ENCODE measurements at places on chromosomes 7 and 10.

DNA sequence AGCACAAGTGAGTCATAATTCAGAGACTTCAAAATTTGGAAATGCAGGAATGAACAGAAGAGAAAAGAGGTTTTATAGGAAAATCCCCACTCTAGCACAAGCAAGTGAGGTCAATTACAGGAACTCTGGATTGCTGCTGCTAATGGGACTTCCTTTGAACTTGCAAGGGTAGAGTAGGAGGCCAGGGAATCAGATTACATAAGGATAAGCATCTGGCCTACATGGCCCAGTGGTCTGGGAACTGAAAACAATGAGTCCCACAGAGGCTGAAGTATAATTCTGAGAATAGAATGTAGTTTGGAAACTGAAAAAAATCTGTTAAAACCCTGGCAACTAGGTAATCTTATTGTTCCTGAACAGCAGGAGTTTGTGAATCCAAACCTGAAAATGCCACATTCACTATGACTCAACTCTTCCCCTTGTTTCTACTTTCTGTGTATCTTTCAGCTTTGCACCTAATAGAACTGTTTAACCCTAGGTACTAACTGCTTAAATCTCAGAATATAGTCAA is 66.5 kb downstream of the CTNNA3 start:
- no peak for DNase-seq

DNA sequence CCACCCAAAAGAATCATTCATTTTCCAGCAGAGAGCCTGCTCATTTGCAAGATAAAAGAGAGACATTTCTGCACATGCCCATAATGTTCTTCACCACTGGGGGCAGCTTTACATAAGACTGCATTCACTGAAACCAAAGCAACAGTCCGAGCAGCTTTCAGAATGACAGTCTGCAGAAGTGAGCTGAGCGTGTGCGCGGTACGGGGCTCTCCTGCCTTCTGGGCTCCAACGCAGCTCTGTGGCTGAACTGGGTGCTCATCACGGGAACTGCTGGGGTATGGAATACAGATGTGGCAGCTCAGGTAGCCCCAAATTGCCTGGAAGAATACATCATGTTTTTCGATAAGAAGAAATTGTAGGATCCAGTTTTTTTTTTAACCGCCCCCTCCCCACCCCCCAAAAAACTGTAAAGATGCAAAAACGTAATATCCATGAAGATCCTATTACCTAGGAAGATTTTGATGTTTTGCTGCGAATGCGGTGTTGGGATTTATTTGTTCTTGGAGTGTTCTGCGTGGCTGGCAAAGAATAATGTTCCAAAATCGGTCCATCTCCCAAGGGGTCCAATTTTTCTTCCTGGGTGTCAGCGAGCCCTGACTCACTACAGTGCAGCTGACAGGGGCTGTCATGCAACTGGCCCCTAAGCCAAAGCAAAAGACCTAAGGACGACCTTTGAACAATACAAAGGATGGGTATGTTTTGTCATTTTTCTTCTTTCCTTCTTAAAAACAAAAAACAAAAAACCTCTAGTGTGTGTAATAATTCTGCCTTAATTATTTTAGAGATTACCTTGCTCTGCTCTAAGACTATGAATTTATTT is at the start of gene LRRTM3:
Gene LRRTM3 (plus strand): TSS at position 141 of the 820 bp plus-strand sequence.
- DNase-seq, result peak; percentile 66

- peak; percentile 11 for DNase-seq
These were observed 177.6 kb downstream of the GRID1 start for GRCh38 chr10:86188796-86189558.

- no peak for DNase-seq
These were observed 99.4 kb downstream of the RNF216 start for GRCh38 chr7:5681979-5682546.

DNA sequence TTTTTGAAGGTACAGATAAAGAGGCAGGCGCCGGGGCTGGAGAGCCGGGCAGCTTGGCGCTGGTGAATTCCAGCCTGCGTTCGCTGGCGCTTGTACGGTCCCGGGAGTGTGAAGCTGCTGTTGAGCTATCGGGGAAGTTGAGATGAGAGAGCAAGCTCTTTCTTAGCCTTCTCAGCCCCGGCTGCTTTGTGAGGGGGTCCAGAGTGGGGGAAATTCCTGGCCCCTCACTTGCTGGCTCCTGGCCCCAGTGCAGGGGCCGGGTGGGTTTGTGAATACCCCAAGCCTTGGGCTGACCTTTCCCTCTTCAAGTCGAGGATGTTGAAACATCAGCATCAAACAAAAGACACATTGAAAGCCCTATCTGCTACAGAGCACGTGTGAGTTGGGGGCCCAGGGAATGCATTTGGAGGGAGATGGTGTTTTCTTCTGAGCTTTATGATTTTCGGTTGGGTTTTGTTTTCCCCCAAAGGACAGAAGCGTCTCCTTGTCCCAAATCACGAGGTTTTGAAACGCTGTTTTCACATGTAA is 2.7 kb downstream of the ZMIZ1 start:
- no peak for DNase-seq

DNA sequence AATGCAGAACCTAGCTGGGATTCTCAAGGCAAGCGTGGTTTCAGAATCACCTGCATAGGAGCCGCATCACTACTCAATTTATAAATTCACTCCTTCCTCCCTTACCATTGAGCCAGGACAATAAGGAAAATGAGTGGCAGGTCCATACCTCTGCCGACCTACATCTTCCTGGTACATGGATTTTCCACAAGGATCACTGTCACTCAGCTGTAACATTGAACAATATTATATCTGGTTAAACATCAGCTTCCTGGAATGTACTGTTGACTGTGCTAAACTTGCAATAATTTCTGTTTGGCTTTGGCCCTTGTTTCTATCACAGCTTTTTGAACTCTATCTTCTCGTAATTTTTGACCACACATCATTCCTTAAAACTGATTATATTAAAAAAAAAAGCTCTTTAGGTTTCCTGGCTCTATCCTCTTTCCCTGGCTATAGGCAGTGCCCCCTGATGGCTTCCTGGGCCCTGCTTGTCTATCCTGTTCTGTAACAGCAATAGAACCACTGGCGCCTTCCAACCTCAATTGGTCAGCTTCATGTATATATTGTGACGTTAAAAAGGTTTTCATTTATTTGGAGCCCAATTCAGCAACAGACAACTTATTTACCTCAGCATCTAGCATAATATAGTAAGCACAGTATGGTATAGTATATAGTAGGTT is 59.2 kb downstream of the RNLS start:
- DNase-seq, result no peak

DNA sequence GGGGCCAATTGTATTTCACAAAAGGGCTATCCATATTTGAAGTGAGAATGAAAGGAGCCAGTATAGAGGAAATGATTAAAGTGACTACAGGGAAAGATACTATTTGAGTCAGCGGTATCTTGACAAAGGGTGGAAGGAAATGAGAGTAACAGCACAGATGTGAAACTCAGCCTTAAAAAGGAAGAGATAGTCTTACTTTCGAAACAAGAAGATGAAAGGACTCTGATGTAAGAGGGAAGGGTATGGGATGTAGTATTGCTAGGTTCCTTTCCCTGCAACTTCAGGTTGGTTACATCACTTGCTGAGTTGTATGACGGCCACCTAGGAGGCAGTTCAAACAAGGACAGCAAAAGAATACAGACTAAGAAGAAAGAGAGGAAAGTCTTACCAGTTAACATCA is 13.7 kb downstream of the CISD1 start:
- DNase-seq, result no peak

- peak; percentile 75 for DNase-seq
These were observed 105.2 kb downstream of the THSD7A start for GRCh38 chr7:11726794-11727155.

GRCh38 chr10:30413996-30414576 is 19.9 kb upstream of the MAP3K8 start:
- no peak for DNase-seq

DNA sequence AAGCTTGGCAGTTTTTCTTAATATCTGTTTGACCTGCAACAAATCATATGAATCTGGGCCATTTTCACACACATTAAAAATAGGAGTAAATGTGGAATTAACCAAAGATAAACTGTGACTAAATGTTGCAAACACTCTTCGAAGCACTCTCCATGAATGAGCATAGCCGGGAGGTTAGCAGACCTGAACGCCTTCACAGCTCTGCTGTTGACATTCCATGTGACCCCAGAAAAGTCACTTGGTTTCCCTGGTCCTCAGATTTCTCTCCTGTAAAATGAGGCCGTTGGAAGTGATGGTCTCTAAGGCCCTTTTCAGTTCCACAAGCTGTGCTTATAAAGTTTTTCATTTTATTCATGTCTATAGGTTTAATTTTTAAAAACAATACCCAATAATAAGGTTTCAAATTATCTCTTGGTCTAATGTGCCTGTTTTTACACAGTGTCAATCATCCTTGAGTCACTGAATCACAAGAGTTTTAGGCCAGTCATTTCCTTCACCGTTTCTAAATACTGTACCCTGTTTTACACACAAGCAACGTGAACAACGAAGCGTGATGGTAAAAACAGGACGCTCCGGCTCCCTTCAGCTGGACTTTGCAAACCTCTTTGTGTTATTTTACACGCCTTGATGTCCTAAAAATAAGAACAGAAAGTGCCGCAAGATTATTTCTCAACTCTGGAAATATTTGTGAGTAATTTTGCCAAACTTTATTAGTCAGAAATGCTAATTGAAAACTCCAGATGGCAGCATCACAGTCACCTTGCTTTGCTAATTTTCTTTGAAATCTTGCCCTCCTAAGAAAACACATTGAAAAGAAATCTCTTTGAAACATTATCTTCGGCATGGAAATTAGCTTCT is 38.6 kb upstream of the MET start:
- no peak for DNase-seq

DNA sequence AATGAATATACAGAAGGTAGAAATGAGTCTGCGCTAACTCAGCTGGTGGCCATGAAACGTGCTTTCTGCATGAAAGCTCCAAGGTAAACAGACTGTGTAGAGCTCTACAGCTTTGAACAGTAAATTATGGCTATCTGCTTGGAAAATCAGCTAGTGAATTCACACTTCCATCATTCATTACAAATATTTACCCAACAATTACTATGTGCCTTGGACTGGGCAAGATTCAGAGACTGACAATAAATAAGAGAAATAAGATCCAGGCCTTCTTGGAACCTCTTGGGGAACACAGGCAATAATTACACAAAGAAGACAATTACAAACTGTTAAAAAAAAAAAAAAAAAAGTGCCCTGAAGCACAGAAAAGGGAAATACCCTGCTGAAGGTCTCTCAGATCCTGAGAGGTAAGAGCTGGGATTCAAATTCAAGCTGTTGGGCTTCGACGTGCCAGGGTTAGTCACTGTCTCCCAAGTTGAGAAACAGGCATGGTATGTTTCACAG is 15.8 kb downstream of the TSPAN12 start:
- DNase-seq, result no peak

DNA sequence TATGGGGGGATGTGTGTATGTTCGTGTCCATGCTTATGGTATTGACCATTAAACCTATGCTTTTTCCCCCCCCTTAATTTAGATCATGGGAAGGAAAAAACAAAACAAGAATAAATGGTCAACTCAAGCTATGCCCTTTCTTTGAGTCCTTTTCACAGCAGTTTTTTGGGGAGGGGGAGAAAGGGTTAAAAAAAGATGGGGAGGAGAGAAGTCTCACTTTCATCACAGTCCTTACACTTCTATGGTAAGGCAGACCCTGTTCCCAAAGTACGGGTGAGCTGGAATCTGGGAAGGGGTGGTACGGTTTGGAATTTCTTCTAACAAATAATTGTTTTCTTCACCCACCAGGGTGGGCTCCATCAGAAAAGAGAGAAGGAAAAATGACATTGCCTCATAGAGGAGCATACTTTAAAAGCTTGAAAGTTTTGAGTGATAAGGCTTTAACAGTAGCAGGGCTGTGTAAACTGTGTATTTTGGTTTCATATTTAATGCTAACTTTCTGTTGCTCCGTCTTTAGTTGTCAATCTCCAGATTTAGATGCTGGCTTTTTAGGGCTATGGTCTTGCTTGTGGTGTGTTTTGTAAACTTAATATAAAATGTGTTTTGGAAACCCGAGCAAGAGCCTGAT is 180.1 kb downstream of the TCF7L2 start:
- DNase-seq, result no peak

DNA sequence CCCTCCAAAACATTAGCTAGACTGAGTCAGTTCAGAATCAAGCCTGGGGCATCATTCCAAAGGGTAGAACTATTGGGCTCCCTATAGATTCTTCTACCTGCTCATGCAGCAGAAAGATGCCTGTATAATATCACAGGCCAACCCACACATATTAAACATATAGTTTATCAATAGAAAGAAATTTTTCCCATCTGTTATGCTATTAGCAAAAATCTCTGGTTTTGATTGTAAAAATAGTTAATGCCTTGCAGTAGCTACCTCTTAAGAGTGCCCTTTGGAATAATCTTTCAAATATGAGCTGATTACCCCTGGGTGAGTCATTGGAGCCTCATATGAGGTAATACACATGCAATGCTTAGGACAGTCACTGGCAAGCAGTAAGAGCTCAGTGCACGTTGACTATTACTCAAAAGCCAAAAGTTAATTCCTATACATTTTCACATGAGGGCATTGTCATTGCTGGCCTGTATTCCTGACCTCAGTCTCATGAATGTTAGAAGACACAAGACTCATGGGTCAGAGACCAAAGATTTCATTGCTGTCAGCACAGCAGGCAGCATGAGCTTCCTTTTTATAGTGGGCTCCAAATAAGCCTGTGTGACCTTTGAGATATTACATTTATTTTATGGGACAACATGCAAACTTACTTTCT is 180.0 kb downstream of the FGFR2 start:
- DNase-seq, result no peak

GRCh38 chr7:51188987-51189386 is 127.6 kb downstream of the COBL start:
- DNase-seq, result no peak

- DNase-seq, result no peak
These were observed 42.1 kb upstream of the RASGEF1A start for GRCh38 chr10:43308986-43309385.

DNA sequence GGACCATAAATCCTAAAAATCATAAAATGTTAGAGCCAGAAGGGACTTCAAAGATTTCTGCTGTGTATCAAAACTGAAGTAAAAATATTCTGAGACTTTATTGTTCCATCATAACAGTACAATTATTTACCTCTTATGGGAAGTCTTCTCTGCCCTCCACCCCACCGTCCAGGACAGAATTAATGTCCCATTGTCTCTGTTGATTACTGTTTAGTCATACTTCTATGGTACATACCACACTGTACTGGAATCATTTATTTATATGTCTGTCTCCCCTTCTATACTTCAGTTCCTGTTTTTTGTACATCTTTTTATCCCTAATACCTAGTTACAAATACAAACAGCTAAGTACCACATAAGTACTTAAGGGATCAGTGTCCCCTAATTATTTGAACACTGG is 91.4 kb upstream of the CAPZA2 start:
- no peak for DNase-seq

- peak; percentile 73 for DNase-seq
These were observed 122.8 kb downstream of the UBE2H start for GRCh38 chr7:129829737-129830631.

DNA sequence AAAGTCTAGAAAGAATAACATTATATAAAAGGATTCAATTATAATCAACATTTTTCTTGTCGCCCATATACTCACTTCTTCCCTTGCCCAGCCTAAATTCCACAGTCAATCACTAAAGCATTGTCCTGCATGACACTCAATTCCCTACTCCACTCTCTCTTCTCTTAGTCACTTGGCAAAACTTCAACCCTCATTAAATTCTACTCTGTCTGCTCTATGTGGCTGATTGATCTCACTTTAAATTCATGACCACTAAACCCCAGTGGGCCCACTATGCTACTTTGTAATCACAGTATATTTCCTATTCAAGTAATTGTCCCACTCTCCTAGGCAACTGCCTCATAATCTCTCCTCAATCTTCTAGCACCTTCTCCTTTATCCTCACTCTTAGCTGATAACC is 54.1 kb downstream of the MTERF1 start:
- DNase-seq, result no peak

GRCh38 chr10:34736976-34737771 is 77.9 kb downstream of the PARD3 start:
- DNase-seq, result no peak
